ENCODE measurements at places on chromosomes 7 and 10.

DNA sequence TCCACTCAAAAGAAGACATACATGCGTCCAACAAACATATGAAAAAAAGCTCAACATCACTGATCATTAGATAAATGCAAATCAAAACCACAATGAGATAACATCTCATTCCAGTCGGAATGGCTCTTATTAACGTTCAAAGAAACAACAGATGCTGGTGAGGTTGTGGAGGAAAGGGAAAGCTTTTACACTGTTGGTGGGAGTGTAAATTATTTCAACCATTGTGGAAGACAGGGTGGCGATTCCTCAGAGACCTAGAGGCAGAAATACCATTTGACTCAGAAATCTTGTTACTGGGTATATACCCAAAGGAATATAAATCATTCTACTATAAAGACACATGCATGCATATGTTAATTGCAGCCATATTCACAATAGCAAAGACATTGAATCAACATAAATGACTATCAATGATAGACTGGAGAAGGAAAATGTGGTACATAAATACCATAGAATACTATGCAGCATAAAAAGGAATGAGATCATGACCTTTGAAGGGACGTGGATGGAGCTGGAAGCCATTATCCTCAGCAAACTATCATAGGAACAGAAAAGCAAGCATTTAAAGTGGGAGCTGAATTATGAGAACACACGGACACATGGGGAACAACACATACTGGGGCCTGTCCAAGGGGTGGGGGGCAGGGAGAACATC, 28.4 kb downstream of the PCDH15 start:
- DNase-seq: no peak

GRCh38 chr7:96977445-96977844, 27.9 kb upstream of the DLX6 start:
- DNase-seq: no peak

DNA sequence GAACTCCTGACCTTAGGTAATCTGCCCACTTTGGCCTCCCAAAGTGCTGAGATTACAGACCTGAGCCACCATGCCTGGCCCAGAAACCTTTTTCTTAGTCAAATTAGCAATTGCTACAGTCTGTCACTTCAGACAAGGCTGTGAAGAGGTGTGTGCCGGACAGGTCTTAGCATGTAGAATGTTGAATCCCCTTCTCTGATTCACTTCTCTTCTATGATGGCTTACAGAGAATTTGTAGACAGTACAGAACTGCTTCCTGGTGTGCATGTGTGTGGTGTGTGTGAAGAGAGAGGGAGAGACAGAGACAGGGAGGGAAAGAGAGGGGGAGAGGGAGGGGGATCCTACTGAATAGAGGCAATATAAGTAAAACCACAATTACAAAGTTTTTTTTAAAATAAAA, 150.4 kb downstream of the PARD3 start:
- no peak for DNase-seq

DNA sequence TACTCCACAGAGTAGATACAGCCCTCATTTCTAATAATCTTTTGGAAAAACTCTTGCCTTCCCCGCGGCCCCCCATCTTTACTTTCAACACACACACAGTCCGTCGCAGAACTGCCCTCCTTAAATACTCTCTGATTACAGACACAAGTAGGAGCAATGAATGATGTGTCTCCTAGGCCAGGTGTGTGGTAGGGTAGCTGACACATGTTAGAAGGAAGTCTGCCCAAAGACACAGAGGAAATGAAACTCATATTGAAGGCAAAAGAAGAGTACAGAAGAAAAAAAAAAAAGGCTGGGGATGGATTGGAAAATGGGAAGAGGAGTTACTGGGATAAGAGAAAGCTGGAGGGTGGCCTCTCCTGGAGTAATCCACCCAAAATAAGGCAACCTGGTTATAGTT, 14.6 kb downstream of the OPALIN start:
- no peak for DNase-seq

GRCh38 chr10:3874990-3875841, 90.2 kb upstream of the KLF6 start:
- no peak for DNase-seq

- DNase-seq: no peak
These were observed 588.6 kb upstream of the LRRTM3 start for GRCh38 chr10:66337211-66337610.

DNA sequence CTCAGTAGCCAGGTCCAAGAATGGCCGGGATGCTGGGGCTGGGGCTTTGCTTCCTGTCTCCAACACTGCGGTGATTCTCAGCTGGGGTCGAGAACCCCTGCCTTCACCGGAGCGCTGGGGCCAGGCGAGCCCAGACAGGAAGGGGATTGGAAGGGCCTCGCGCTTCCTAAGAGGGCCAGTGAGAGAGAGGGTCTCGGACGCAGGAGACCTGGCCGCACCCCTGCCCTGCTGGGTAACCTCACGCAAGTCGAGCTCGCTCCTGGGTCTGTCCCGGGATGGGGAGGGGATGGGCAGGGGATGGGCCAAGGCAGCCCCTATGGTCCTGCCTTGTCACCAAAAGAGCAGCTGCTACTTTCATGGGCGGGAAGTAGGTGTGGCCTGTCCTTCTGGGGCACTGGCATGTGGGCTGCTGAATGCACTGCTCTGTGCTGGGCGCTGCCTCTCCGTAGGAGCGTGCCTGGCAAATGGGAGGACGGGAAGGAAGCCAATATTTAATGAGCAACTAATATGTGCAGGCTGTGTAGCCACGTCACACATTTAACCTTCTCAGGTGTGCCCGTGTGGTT, 20.0 kb downstream of the KCNK18 start:
- DNase-seq: peak; percentile 24

DNA sequence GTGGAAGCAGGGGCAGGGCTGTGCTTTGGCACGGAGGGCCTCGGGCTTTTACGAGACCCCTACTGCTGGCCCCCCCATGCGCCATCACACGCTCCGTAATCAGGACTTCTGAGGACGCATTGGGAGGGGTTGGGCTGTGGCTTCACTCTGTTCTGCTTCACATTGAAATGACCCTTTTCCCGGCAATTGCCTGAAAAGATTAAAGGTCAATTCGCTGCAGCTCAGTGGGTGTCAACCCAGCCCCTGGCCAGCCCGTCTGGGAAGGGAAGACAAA, 41.7 kb upstream of the UBE3C start:
- no peak for DNase-seq

DNA sequence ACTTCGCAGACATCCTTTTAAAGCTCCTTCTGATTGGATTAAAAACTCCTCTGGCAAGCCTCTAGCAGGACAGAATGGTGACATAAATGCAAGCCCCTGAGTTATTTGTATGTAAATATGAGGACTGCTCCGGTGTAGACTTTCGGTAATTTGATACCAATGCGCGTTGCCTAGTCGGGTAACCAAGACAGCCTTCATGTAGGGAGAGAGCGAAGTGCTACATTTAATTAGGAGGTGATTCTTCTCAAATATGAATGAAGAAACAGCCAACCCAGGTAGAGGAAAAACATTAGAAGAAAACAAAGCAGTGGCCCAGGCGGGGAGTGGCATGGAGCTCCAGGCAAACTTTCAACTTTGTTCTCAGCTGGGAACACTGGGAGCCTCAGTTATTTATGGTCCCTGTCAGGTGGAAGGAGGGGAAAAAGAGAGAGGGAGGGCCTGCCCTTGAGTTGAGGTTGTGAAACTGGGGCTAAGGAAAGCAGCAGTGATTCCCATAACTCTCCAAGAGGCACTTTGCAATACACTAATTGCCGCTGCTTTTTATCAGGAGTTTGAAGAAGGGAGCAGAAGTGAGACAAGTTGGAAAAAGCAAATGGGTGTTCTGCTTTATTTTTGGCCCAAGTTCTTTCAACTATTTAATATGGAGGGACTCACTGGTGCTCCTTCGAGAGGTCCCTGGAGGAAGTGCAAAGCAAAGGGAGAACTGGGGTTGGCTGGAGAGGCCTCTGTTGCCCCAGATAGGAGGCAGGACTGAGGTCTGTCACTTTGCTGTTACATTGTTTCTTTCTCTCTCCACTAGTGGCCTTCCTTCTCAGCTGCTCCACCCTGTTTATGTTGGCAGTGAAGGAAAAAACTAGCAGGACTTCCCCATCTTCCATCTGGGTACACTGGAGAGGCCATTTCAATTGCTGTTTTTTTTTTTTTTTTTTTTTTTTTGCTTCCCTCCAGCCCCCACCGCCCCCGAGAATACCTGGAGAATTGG, 234.6 kb upstream of the CCDC6 start:
- DNase-seq: no peak

GRCh38 chr10:73868655-73869195, 5.6 kb downstream of the CAMK2G start:
- DNase-seq: no peak

DNA sequence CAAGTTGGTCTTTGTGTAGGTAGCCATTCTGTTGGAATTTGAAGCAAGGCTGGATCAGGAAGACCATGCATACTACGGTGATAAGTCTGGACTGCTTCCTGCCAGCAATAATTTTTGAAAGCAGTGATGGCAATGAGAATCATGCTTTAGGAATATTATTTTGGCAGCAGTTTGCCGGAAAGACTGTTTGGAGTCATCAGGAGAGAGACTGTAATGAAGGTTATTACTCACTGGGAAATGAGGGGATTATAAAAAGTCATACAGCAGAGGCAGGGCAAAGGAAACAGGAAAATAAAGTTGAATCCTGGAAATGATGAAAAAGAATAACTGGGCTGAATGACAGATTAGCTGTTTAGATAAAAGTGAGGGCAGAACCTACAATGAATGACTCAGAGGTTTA, 1136.8 kb upstream of the AUTS2 start:
- DNase-seq: no peak

DNA sequence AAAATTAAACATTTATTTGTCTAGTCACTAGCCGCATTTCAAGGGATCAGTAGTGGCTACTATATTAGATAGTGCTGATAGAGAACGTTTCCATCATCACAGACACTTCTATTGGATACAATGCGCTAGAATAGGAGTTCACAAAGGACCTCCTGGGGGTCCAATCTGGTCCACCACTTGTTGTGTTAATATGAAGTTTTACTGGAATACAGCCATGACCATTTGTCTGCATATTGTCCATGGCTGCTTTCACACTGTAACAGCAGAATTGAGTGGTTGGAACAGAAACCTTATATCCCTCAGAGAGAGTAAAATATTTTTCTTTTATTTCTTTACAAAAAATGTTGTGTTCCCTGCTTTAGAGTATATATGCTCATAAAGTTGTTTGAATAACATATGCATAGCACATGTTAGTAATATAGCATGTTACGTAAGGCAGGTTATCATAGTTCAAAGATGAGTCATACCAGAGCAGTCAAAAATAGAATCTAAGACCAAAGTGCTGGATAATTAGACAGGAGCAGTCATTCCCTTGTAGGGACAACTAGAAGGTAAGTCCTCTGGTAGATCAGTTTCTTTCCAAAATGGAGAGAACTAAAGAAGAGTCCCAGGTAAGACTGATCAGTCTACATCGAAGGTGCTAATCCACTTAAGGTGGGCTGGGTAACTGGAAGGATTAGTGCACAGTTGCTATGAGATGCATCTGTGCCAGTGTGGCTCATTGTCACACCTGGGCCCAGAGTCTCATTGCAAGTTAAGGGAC, 14.9 kb downstream of the BZW2 start:
- no peak for DNase-seq

DNA sequence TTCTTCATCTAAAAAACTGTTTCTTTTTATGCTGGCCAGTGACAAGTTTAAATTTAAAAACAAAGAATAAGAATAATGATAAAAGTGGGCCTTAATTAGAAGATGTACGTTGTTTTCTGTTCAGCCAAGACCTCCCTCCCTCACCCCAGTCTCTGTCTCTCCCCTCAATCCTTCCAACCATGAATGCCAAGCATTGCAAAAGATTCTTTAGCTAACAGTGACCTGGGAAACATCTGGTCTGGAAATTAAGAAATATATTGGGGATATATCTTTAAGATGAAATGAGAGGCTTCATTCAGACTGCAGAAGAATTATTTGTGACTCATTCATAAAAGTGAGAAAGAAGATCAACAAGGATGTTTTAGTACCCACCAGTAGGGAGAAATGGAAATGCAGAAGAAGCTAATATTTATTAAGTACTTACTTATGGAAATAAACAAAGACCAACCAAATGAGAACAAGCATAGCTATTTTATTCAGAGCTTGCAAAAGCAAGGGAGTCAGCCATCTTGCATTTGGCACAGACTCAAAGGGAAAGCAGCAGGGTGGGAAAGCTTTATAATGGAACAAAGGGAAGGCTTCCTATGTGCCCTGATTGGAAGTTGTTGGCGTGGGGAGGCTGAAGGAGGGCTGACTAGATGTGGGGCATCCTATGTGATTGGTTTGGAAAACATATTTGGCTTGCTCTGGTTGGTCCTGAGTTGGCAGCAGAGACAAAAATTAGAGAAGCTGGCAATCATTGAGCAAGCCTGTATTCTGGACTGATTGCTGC, 595.4 kb upstream of the GHITM start:
- no peak for DNase-seq

GRCh38 chr10:11355592-11355991, 255.9 kb downstream of the USP6NL start:
- DNase-seq: no peak

DNA sequence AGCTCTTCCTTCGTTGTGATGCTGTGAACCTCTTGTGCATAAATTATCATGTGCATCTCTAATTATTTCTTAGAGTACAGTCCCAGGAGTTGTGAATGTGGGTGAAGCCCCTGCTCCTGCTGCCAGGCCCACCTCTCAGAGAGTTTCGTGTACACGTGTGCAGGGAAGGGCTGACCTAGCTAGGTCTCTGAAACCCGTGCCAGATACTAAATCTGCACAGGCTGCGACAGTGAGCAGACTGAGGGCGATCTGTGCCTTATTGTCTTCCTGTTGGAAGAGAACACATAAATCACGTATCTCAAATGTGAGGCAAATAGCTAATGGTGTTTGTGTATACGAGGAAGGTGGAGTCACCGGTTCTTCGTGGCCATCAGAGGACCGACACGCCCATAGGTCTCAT, 71.8 kb upstream of the DNAJB6 start:
- no peak for DNase-seq

DNA sequence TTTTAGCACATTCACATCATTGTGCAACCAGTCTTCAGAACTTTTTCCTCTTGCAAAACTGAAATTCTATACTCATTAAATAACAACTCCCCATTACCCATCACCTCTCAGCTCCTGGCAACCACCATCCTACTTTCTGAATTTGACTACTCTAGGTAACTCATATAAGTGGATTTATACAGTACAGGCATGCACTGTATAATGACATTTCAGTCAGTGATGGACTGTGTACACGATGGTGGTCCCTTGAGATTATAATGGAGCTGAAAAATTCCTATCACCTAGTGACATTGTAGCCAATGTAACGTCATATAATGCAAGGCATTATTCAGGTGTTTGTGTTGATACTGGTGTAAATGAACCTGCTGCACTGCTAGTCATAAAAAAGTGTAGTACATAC, 60.1 kb downstream of the BTRC start:
- no peak for DNase-seq

GRCh38 chr7:132723506-132724081, 147.3 kb upstream of the PLXNA4 start:
- DNase-seq: no peak

- no peak for DNase-seq
These were observed 2.9 kb downstream of the PKD2L1 start for GRCh38 chr10:100327007-100327717.

GRCh38 chr7:2626498-2627117, 5.2 kb upstream of the TTYH3 start:
- DNase-seq: no peak

GRCh38 chr7:22598318-22598920, 98.4 kb upstream of the STEAP1B start:
- no peak for DNase-seq

All from stimulated activated CD4-positive, alpha-beta T cell treated with anti-CD3 and anti-CD28 coated beads, Interleukin-2, amount 100 ng/mL, for 24 hours (primary cell).